ENCODE measurements at places on chromosomes 13 and 19. TPM values are rescaled to one million over a fixed set of nuclear protein-coding genes. Genes with fewer than 3 reads are reported as not detected.

DNA sequence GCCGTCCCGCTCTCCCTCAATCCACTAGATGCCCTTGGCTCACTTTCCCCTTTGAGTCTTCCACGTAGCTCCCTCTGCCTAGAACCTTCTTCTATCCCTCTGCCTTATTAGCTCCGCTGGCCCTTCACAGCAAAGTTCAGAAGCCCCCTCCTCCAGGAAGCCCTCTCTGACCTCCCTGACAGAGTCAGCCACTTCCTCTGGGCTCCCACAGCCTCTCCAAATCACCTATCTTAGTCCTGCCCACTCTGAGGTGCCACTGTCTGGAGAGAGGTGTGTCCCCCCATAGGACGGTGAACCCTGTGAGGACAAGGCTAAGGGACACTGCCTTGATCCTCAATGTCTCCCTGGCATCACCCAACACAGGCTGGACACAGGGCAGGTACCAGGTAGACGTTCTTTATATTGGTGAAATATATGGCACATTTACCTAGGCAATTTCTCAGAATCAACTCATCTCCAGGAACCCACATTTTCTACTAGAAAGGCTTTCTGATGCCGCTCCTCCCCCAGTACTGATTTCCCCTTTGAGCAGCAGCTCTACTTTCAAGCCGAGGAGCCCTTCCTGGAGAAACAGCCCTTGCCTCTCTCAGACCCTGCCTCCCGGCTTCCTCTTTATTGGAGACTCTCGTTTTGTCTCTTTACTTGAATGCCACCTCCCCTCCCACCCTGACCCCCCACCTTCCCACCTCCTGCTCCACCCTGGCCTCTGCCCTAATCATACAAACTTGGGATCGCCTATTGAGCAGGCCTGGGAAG lies 3.4 kb upstream of the TGFB1 start:
- H3K27me3 ChIP-seq: no peaks in the 10 kb centered on the region
- H3K4me1 ChIP-seq: peaks cover 46% of the 10 kb centered on the region
- peaks cover 38% of the 10 kb centered on the region for H3K36me3 ChIP-seq
- H3K27ac ChIP-seq: peak overlapping the region; percentile 99

- peak overlapping the region; percentile 65 for H3K27ac ChIP-seq
- no peaks in the 10 kb centered on the region for H3K27me3 ChIP-seq
- H3K4me1 ChIP-seq: peaks cover 44% of the 10 kb centered on the region
- peaks cover 31% of the 10 kb centered on the region for H3K36me3 ChIP-seq
- H3K4me3 ChIP-seq: no peak overlapping the region
Observed at GRCh38 chr13:51396352-51396751, 56.5 kb downstream of the INTS6 start.

Gene NDUFS7
- total RNA-seq: 120 TPM

DNA sequence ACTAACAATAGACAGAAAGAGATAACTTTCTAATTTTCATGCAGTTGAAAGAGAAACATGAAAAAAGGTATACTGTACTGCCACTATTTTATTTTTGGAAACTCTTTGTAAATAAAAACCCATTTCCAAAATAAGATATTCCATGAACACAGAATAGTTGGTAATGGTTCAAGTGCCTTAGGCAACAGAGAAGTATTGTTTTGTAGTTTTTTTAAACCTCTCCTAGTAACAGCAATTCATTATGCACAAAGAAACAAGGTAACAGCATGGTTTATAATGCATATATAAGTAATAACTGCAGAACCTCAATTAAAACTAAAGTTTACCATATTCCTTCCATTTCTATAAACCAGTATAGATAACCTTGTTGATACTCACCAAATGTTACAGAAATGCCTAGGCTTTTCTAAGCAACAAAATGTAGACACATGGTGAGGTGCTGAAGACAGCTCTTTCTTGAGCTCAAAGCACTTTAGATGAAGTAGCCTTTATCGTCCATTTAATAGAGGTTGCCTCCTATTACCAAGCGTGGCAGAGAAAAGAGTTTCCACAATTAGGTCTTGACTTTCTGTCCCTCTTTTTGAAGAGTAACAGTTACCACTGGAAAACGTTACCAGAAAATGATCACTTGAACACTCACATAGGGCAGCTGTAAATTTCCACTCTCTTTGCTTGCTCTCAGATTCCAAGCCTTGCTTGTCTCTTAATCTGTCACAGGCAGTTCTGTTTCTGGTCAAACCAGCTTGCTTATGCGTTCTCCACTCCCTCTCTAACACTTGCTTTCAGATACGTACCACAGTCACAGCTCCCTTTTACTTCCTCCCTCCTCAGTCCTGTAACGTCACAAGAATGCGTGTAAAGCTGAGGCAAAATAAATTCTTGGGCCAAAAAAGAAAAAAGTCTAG lies 42.9 kb downstream of the CAB39L start:
- no peak overlapping the region for H3K27ac ChIP-seq
- no peaks in the 10 kb centered on the region for H3K4me1 ChIP-seq
- no peak overlapping the region for H3K4me3 ChIP-seq
- no peaks in the 10 kb centered on the region for H3K27me3 ChIP-seq
- DNase-seq: no peak
- H3K36me3 ChIP-seq: peaks cover 7% of the 10 kb centered on the region

GRCh38 chr13:99042521-99043250 lies 64.8 kb upstream of the DOCK9 start:
- peak; percentile 33 for DNase-seq
- H3K36me3 ChIP-seq: no peaks in the 10 kb centered on the region
- peaks cover 79% of the 10 kb centered on the region for H3K4me1 ChIP-seq
- no peak overlapping the region for H3K4me3 ChIP-seq

Gene TMC4
- total RNA-seq: not detected

Measured in activated CD8-positive, alpha-beta T cell treated with anti-CD3 and anti-CD28 coated beads for 36 hours (primary cell).